ENCODE measurements at places on chromosomes 6 and 20.

DNA sequence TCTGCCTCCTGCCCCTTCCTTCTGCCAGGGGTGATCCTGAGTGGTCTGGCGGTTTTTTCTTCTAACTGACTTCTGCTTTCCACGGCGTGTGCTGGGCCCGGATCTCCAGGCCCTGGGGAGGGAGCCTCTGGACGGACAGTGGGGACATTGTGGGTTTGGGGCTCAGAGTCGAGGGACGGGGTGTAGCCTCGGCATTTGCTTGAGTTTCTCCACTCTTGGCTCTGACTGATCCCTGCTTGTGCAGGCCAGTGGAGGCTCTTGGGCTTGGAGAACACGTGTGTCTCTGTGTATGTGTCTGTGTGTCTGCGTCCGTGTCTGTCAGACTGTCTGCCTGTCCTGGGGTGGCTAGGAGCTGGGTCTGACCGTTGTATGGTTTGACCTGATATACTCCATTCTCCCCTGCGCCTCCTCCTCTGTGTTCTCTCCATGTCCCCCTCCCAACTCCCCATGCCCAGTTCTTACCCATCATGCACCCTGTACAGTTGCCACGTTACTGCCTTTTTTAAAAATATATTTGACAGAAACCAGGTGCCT is 10.2 kb downstream of the SLC29A1 start:
- DNase-seq: no peak

- DNase-seq: no peak
Measured at GRCh38 chr6:130724089-130724488, 103.1 kb upstream of the SMLR1 start.

GRCh38 chr20:60955706-60956105 is 296.4 kb upstream of the CDH4 start:
- DNase-seq: no peak

- no peak for DNase-seq
Measured at GRCh38 chr6:116115781-116116180, 10.2 kb downstream of the COL10A1 start.

DNA sequence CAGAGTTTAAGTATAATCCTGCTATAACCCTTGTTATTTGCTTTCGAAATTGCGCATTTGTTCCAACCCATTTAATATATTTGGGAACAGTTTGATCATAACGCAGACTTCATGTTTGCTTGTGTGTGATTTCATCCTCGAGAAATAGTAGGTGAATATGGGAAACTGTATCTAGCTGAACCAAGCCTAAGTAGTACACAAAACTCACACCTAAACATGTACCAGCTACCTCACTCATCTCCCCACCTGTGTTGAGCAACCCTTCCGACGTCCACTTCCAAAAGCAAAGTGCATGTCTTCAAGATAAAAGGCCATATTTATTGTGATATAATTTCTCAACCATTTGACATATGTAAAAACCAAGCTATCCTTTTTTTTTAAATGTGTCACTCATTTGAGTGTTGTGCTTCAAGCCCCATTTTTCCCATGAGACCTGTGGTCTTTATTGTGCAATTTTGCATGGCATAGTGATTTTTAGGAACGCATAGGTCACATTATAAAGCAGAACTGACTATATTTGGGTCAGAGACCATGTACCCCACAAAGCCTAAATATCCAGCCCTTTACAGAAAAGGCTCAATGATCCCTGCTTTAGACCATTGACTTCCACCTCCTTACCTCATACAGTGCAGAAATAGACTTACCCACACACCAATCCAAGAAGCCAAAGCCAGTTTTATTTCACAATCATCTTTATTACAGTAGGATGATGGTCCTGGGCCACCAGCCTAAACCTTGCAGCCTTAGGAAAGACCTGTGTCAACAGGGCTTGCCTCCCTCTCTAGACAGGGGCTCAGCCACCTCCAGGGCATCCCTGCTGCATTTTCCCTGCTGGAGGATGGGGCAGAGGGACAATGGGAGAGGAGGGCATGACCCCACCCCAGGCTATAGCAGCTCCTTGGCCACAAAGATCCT is 7.1 kb downstream of the CCND3 start:
- DNase-seq: no peak

GRCh38 chr6:43436577-43437282 is 9.4 kb downstream of the ABCC10 start:
- no peak for DNase-seq

DNA sequence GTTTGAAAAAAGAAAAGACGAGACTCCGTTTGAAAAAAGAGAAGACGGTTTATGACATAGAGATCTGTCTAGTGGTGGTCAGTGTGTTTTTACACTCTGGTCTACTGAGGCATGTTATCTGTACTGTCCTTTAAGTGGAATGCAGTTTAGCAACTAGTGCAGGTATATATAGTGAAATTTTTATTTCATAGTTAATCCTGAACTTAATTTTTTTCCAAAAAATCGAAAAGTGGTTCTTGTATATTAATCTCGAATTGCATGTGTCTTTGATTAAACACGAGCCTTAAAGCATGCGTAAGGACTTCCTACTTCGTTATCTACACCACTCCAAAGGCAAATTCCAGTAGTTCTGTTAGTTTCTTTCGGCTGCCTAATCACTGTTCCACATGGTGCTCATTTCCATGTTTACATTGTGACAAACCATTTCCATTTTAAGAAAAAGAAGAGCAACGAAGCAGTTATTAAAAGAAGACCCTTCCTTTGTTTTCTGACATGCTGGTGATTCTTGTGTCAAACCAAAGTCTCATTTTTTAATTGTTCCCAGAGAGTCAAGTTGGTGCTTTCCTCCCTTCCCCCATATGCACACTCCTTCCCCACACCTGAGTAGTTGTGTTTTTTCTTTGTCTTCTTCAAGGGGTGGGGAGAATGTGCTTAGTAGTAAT is 2.3 kb downstream of the SNX9 start:
- DNase-seq: no peak

GRCh38 chr6:127207591-127208120 is 59.0 kb upstream of the RNF146 start:
- DNase-seq: no peak

- no peak for DNase-seq
Measured at GRCh38 chr6:142846459-142846831, 98.5 kb downstream of the HIVEP2 start.

DNA sequence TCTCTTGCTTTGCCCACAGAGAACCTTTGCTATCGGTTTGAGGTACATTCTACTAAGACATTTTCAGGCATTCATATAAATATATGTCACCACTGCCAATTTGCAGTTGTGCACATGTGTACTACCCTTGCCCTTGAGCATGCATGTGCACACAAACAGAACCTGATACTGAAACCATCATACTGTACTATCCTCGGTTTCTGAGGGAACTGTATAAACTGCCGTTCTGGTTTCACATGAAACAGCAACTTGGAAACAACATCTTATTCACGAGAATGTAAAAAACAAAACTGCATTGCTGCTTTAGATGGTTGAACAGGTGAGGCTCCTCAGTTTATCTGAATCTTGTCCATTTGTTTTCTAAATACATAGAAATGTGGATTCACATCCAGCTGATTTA is 151.2 kb upstream of the TMEM170B start:
- no peak for DNase-seq

- DNase-seq: no peak
Measured at GRCh38 chr6:169618526-169619490, 83.0 kb downstream of the WDR27 start.

- no peak for DNase-seq
Measured at GRCh38 chr6:14273191-14273590, 155.6 kb downstream of the CD83 start.

DNA sequence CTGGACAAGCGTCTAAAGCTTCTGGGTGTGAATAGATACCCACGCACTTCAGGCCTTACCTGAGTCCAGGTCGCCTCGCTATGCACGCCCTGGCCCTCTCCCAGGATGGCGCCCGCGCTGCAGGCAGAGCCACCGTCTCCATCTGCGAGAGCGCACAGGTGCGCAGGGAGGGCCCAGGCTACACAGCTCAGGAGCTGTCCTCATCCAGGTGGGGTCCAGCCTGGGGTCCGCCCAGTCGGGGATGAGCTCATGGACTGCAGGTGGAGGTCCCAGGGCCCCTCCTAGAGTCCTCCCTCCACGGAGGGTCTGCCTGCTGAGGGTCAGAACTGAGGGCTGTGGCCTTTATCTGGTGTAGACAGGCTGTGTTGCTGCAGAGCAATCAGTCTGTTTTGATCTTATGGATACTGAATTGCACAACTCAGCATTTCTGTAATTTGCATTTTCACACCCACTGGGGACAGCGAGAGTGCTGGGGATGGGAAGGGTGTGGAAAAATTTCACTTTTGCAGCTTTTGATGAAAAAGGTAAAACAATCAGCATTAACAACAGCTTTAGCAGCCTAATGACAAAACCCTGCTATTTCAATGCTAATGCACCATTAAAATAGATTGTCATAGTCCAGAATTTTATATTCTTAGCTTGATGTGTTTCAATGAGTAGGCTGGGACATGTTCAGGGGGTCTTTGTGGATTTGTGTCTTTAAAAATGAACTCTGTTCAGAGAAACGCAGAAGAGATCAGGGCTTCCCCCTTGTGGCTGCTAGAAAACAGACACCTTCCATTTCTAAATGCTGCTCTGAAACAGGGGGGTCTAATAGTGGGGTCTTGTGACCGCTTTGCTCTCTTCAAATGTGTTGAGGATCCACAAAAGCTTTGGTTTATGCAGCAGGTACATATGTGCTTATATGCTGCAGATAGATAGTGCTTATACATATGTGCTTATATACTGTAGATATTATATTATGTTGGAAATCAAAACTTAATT is 77.8 kb upstream of the PHACTR3 start:
- no peak for DNase-seq

DNA sequence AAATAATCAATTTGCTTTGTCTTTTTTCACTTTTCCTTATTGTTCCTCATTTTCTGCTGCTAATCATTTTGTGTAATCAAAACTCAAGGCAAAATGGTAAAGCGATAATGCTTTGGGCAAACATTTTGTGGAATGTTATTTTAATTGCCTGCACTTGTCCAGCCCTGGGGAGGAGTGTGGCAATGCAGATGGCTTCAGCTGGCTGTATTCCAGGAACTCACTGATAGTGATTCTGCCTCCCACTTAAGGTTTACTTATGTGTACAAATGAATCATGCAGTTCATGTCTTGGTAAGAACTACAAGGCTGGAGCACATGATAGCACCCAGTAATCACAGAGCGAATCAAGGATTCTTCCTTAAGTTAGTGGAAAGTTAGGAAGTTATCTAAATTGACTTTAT is 107.8 kb downstream of the COL19A1 start:
- DNase-seq: no peak

GRCh38 chr20:63126876-63127699 is 88.8 kb downstream of the YTHDF1 start:
- no peak for DNase-seq

GRCh38 chr6:96816301-96816817 is 20.9 kb downstream of the GPR63 start:
- DNase-seq: no peak

DNA sequence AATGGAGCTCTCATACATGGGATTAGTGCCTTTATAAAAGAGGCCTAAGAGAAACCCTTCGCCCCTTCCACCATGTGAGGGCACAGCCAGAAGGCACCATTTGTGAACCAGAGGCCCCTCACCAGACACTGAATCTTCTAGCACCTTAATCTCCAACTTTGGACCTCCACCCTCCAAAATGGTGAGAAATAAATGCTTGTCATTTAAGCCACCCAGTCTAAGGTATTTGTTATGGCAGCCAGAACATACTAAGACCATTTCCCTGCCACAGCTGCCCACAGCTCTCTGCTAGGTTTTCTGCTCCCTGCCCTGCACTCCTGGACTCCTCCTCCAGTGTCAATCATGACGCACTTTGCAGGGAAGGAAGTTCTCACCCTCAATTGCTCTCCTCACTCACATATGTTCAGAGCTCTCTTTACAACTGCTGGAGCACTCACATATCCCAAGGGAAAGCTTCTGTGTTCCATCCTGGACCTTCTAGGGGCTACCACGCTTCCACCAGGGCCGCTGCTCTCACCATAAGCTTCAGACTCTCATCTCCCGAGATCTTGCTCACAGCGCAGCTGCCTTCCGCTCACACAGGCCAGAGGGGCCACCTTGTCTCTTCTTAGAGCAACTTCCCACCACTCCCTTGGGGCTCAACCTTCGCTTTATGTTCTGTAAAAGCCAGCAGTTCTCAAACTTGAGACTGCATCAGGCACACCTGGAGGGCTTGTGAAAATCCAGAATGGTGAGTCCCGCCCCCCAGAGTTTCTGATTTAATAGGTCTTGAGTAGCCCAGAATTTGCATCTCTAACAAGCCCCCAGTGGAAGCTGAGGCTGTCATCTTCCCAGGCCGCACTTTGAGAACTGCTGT is 1.6 kb upstream of the LY86 start:
- DNase-seq: no peak

GRCh38 chr6:98092331-98092730 is 742.0 kb upstream of the POU3F2 start:
- DNase-seq: no peak

GRCh38 chr6:41467061-41467460 is 79.1 kb upstream of the FOXP4 start:
- DNase-seq: no peak

GRCh38 chr6:7644417-7644816 is 54.4 kb downstream of the SNRNP48 start:
- DNase-seq: no peak

DNA sequence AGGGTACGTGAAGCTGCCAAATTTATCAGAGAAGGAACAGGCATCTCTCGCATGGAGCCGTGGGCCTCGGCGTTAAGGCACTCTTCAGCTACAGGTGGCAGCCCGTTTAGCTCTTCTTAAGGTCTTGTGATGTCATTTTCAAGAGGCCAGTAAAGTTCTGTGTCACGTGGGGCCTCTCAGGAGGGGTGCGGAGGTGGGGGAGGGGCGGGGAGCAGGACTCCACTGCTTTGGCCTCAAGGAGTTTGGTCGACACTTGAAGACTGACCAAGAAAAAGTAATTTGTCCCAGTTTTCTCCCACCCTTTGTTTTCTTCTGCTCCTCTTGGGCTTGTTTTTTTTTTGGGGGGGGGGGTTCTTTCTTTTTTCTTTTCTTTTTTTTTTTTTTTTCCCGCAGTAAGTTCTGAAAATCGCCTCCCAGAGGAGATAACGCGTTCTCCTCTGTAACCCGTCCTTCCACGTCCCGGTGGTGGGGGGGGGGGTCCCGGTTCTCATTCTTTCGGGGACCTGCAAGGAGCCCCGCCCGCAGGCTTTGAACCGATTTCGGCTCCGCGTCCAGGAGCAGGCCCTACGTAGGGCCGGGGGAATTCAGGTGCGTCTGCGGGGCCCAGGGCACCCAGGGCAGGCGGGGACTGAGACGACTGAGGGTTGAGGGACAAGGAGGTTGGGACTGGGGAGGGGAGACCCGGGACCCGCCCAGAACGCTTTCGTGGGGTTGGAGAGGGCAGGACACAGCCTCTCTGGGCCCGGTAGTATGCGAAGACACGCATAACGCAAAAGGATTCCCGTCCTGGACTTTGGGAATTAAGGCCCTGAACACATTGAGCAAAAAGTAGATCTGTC is 26.0 kb downstream of the GPX6 start:
- DNase-seq: no peak

DNA sequence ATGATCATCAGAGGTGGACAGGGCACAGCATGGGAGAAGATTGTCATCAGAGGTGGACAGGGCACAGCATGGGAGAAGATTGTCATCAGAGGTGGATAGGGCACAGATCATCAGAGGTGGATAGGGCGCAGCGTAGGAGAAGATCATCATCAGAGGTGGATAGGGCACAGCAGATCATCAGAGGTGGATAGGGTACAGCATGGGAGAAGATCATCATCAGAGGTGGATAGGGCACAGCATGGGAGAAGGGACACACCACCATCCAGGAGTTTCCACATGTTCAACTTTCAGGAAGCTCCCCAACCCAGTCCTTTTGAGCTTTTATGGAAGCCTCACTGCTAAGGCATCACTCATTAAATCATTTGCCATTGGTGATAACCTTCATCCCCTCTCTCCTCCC is 104.1 kb downstream of the MAP7 start:
- DNase-seq: no peak
